Umbilical cord (tissue), 2 donors: ENCODE measurements at places on chromosomes 12 and 14. TPM values are rescaled to one million over a fixed set of nuclear protein-coding genes. Genes with fewer than 3 reads are reported as not detected.
A peak's percentile ranks its signal among the peaks of the same experiment; 100 is the strongest.

GRCh38 chr12:122412851-122413433 is 9.5 kb downstream of the CLIP1 start:
- no peak for DNase-seq

Gene MTA1
- total RNA-seq: 30.3 TPM

- no peak for DNase-seq
These were observed 10.4 kb upstream of the EID3 start for GRCh38 chr12:104292872-104293794.

DNA sequence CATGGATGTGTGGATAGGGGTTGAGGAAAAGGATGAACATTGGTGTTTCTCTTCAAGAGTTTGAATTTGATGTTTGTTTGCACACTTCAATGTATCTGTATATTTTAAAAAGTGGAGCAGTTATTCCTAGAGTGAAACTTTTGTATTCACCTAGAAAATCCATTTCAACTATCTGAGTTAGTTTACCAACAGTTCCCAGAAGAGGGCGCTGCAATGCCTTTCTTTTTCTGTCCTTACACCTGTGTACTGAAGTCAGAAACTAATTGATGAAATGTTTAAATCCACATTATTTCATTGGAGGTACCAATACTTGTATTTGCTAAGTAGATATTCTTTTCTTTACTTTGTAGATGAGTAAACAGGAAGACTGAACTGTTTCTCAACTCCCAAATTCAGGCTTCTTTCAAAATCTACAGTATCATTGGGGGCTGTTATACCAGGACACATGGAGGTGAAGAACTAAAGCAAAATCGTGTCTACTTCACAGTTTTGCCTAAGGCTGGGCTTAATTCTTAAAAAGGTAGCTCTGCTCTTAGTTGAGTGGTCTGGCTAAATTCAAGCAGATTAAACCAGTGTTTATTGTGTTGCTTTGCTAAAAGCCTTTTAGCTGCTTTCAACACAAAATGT is 26.6 kb upstream of the KLRB1 start:
- DNase-seq: peak; percentile 19
